Stimulated activated CD8-positive, alpha-beta memory T cell treated with anti-CD3 and anti-CD28 coated beads, Interleukin-15, amount 100 ng/mL, for 24 hours (primary cell): ENCODE measurements at places on chromosomes 5 and 9.

DNA sequence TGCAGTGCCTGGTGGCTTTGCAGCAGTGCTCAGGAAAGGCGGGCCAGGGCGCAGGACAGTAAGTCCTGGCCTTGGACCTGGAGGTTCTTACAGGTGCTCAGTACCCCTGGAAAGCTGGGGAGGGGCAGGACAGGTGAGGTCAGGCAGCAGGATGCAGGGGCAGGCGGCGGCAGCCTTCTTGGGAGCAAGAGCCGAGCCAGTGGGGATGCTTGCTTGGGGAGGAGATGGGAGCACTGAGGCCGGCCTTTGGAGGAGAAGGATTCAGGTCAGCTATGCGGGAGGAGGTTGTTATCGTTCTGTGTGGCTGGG, 98.0 kb downstream of the COL5A1 start:
- DNase-seq = no peak

DNA sequence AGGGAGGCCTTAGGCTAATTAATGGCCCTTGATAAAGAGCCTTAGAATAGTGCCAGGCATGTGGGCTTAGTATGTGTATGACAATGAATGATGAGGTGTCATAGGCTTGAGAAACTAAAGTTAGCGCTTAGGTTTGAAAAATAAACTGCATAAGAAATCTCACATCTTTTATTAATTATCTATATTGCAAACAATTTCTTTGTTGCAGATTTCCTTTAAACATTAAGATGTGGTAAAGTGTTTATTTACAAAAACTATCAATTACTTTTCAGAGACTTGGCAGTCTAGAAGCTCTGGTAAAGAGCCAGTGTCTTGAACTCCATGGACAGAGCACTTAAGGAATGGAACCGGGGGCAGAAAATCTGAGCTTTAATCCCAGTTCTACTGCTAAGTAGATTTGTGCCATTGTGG, 23.1 kb downstream of the MAP1B start:
- no peak for DNase-seq

DNA sequence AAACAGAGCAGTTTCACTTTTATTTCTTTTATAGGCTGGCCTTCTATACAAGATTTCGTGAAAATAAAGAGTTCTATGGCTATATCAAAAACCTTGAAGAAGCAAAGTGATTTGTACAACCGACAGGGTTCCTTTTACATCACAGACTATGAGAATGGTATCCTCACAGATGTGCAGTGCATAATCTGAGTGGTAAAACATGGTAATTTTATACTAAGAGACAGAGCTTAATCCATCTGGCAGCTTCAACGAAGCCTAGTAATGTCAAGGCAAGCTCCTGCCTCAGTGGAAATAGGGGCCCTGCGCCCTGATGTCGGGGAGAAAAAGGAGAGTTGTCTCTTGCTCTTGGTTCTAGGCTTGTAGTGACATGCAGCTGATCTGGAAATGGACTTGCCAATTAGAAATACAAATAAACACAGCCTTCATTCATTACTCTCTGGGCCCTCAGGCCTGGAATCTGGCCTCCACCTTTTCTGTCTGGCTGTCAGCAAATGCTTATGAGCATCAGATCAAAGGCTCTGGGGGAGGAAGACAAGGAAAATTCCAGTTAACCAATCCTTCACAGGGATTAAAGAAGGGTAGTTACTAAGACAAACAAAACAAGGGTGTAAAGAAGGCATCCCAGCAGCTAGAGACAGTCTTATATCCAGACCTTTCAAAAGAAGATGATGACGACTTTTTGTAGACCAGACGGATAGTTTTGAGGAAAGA, 33.6 kb upstream of the TRIM32 start:
- no peak for DNase-seq

DNA sequence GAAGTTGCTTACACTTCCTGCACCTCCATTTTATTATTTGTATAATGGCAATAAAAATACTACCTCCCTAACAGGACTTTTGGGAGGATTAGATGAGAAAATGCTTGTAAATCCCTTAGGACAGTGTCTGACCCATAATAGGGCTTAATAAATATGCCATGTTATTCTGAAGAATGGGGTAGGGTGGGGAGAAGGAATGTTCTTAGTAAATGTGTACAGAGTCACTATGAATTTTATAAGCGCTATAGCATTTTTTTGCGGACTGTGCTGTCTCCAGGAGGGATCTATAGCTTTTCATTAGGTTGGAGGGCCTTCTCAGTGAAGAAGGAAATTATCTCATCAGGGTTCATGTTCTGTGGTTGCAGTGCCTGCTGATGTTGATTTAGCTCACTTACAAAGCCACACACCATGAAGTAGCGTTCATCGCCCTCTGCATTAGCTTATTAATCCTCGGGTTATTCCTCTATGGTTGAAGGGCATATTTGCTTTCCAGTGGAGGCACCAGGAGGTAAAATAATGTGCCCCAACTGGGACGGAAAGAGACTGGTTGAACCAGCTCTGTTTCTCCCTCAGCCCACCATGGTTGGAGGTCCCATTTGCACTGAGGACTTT, 497.1 kb downstream of the ARHGEF28 start:
- DNase-seq = no peak

DNA sequence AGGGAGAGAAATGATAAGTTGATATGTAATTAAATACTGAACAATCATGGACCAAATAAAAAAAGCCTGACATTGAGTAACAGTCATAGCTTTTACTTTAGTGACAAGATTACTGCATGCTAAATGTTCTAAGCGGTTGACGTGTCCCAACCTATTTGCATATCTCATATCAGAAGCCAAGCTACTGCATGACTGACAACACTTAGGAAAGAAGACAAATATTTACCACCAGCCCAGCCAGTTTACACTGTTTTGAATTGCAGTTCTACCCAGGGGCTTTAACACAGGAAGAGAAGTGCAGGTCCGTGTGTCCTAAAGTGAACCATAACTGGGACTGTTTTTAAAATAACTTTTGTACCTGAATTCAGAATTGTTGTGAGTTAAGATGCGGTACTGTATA, 219.9 kb downstream of the PRDM9 start:
- no peak for DNase-seq

- no peak for DNase-seq
Observed at GRCh38 chr5:36378551-36378950, 76.8 kb upstream of the RANBP3L start.

DNA sequence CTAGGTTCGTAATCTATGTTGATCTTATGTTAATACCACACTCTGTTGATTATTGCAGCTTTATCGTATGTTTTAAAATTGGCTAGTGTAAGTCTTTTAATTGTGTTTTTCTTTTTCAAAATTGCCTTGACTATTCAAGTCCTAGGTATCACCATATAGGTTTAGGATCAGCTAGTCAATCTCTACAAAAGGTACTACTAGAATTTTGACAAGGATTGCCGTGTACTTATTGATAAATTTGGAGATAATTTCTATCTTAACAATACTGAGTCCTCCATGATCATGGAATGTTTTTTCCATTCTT, 117.9 kb upstream of the PRSS3 start:
- DNase-seq = no peak

DNA sequence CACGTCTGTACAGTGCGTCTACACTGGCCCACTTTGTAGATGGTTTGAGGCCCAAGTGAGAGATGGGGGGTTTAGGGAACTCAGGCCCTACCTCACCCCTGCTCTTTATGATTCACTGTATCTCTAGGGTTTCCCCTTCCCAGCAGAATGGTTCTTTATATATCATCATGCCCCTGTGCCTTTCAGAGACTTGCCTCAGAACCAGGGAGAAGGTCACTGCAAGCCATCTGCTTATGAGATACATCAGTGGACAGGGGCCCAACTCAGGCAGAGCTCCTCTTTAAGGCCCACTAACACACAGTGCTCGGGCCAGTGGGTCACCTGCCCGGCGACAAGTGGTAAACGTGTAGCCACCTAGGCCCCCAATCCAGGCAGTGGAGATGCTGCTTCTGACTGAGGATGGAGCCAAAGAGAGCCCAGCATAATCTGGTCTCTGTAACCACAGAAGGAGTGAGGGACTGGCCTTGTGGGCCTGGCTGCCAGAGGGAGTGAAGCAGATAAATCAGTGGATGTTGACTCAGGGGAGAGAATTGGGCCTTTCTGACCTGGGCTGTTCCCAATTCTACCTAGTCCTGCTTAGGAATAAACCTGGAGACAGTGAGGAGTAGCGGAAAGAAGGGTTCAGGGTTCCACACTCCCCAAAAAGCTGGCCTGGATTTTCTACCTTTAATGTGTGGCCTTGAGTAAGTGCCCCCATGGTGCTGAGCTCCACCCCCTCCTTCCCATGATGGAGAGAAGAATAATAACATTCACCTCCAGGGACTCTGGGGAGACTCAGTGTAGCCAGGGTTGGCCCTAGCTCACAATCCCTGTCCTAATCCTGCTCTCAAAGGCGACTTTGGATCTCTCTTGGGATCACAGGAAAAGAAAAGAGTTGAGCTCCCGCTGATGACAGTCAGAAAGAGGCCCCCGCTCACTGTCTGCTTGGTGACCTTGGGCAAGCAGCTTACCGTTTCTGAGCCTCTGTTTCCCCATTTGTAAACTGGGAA, 2.8 kb upstream of the DUSP1 start:
- DNase-seq = no peak

DNA sequence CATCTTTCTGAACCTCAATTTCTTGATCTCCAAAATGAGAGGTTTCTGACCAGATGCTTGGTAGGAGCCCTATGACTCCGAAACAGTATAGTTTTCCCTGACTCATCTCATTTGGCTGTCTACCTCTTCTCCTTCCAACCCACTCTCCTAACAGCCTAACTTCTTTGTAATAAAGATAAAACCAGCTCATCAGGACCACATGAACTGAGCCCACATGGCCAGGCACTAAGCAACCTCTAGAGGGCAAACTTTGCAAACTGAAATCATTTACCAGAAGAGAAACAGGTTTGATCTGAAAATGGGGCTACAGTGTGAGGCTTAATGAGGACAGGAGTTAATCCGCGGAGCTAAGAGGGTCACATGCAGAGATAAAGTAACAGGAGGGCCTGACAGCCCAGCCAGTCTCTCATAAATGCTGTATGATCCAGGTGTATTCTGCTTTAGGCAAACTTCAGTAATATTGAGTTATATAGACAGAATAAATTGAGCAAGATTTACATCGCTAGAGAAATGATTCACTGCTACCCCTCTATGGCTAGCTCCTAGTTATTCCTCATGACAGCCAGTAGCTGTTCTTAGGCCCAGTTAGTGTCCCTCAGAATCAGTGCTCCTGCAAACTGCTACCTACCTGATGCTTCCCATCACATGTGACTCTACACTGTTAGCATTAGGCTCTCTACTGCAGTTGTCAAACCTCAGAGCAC, 64.6 kb downstream of the ABCA1 start:
- no peak for DNase-seq

DNA sequence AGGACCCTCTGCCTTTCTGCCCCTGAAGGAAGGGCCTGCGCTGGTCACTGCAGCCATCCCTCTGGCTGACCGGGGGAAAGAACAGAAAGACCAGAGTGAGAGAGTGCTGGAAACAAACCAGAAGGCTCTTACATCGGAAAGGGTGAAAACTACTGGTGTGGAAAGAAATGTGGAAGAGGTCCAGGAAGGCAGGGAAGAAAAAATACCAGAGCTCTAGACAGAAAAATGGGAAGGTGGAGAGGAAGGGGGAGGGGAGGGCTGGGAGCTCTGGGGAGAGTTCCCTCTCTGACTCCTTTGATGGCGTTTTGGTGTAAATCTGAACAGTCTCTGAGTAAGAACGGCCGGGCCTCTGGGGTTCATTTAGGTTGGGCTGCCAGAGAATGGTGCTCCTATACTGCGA, 47.7 kb downstream of the COL23A1 start:
- no peak for DNase-seq

GRCh38 chr9:93143830-93144530, 9.9 kb upstream of the NINJ1 start:
- no peak for DNase-seq

GRCh38 chr9:134301387-134302129, 24.7 kb upstream of the RXRA start:
- no peak for DNase-seq

- DNase-seq = no peak
Observed at GRCh38 chr5:1876660-1877064, 6.1 kb downstream of the IRX4 start.

- DNase-seq = no peak
Observed at GRCh38 chr9:134709512-134710270, 68.1 kb downstream of the COL5A1 start.

GRCh38 chr5:4275232-4275631, 679.6 kb downstream of the IRX1 start:
- no peak for DNase-seq

GRCh38 chr5:62328772-62329491, 22.9 kb downstream of the KIF2A start:
- no peak for DNase-seq

DNA sequence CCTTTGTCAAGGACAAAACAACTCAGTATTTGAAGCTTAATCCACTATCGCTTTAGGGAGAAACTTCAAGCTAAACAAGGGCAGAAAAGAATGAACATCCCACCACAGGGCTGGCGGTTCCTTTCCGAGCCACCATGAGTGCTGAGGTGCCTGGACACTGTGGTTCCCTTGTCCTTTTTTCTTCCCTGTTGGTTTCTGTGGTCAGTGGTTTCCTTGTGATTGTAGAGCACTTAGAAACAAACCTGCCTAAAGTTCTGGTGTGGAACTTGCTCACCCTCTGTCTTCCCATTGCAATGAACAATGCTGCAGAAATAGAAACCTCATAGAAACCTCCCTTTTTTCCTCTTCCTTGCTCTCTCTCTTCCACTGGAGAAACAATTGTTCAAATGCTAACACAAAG, 79.3 kb upstream of the TBC1D2 start:
- no peak for DNase-seq

DNA sequence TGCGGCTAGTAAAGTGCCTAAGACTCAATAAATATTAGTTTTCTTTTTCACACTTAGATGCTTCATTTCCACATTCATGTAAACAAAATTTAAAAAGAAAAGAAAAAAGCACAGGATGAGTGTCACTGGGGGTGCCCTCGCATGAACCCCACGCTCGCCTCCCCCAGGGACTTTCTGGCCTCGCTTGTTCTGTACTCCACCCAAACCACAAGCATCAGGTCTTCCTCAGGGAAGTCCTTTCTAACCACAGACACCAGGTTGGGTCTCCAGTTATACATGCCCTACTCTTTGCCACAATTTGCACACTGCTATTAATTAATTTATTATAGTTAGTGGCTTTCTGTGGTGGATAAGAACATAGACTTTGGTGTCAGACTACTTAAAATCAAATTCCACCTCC, 92.4 kb downstream of the RORB start:
- no peak for DNase-seq

DNA sequence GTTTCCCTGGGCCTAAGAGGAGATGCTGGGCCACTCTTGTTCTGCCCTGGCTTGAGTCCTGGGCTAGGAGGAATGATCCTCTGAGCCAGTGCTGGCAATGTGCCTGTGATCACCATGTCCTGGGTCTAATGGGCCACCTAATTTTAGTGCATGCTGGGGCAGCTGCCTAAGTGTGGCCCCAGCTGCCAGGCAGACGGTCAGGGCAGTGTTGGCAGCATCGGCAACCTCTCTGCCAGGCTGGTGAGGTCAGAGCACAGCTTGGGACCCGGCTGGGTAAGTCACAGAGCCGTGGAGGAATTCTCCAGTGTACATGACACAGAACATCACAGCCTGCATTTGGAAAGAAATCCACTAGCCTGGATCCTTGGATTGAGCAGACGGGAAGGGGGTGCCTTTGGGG, 21.4 kb upstream of the PITX1 start:
- no peak for DNase-seq
